ENCODE measurements at places on chromosomes 6 and 20.

- DNase-seq: no peak
These were observed 114.6 kb downstream of the RCAN2 start for GRCh38 chr6:46376562-46377061.

DNA sequence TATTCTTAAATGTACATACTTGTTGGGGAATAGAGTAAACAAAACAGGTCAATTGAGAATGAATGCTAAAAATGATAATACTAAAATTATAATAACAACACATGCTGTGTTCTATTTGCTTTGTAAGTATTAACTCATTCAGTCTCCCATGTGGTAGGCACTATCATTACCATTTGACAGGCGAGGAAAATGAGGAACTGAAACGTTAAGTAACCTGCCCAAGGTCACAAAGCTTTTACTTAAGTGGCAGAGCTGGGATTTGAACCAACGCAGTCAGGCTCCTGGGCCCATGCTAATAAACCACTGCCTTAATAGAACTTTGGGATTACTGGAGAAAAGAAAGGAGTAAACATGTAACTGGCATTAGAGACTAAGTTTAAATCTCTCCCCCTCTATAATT is 3.8 kb downstream of the NSFL1C start:
- no peak for DNase-seq

DNA sequence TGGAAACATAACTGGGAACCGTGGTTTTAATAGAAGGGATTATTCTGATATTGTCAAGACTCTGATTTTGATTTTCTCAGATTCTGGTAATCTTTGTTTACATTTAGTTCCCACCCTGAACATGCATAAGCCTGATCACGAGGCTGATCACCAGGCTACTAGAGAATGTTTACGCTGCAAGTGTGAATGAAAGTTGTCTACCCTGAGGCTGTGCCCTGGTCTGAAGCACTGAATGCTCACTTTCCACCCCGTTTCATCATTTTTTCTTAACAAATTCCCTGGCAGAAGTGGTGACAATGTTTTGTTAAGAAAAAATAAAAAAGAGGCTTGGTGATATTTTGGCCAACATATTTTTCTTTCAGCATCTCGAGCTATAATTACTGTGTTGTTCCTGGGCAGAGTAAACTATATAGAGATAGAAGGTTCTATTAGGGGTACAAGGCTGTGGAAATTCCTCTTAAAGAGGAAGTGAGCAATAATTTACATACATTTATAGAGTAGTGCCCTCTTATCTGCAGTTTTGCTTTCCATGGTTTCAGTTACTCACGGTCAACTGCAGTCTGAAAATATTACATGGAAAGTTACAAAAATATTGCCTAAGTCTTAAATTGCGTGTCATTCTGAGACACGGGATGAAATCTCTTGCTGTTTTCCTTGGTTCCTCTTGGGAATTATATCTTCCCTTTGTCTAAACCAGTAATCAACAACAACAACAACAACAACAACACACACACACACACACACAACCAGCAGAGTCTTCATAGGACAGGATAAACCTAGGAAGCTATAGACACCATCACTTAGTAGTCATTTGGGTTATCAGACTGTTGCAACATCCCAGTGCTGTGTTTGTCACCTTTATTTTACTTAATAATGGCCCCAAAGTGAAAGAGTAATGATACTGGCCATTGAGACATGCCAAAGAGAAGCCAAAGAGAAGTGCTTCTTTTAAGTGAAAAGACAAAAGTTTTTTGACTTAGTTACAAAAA is 566.6 kb upstream of the CITED2 start:
- no peak for DNase-seq

DNA sequence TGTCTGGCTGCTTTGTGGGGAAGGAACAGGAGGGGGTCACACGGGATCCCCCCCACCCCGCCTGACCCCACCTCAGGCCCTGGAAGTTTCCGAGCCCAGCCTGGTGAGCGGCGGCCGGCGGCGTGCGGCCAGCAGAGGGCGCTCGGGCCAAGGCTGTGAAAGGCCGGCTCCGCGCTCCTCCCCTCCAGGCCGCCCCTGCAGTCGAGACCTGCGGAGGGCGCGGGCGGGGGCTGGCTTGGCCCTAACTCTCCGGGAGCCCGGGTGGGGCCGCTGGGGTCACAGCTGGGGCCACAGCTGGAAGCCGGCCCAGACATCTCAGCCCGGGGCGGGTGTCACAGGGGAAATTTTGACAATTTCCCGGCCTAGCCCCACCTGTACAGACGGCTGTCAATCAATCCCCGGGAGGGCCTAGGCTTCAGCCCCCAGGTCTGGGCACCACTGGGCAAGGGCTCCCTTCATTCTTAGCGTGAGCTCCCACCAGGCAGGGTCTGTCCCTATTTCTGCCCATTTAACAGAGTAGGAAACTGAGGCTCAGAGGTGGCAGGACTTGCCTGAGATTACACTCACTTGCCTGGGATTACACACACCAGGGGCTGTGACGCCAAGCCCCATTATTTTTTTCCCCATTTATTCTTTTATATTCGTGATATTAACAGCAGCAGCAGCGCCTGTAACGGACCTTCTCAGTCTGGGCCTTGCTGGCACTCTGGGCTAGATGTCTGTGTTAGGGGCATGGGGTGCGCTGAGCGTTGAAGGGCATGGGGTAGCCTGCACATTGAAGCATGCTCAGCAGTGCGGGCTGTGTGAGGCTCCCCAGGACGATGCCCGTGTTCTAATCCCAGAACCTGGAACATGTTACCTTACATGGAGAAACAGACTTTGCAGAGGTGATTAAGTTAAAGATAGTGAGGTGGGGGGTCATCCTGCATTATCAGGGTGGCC is 23.0 kb downstream of the ZBP1 start:
- DNase-seq: no peak

- no peak for DNase-seq
These were observed 28.0 kb downstream of the ASXL1 start for GRCh38 chr20:32386091-32386490.

- no peak for DNase-seq
These were observed 85.8 kb downstream of the CDKAL1 start for GRCh38 chr6:20620043-20620442.

GRCh38 chr6:134003542-134003951 is 48.9 kb downstream of the SLC2A12 start:
- DNase-seq: no peak

GRCh38 chr6:84329516-84329915 is 102.1 kb upstream of the CEP162 start:
- no peak for DNase-seq

- no peak for DNase-seq
These were observed 230.5 kb downstream of the ERMARD start for GRCh38 chr6:169981969-169982368.

DNA sequence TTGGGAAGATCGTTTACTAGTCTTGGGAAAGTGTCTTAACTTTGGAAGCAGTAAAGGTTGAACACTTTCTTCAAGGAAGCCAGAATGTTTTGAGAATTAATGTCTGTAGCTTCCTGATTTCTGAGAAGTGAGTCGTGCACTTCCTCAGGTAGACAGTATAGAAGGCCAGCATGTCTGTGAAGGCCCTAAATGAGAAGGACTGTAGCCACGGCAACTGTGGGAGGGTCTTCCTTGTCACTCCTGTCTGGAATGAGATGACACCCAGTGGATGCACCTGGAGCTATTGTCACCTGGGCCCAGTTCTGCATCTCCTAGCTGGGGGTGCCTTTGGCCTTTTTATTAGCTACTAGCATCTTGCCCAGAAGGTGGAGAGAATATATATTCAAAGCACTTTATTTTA is 8.8 kb downstream of the STX16 start:
- DNase-seq: no peak

DNA sequence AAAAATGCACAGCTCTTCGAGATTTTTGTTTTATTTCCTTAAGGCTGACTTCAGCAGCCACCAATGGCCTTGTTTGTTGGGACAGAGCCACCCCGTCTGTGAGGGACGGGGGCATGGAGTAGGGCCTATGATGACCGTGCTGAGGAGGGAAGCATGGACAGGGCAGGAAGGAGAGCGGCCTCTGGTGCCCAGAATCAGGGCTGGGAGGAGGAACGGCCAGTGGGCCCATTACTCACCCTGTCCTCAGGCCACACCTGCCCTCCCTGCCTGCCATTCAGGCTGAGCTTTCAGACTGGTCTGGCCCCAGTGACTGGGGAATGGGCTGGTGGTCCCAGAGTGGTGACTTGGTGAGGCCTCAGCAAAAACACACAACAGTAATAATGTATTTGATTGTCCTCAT is 104.4 kb downstream of the SMOC2 start:
- no peak for DNase-seq

DNA sequence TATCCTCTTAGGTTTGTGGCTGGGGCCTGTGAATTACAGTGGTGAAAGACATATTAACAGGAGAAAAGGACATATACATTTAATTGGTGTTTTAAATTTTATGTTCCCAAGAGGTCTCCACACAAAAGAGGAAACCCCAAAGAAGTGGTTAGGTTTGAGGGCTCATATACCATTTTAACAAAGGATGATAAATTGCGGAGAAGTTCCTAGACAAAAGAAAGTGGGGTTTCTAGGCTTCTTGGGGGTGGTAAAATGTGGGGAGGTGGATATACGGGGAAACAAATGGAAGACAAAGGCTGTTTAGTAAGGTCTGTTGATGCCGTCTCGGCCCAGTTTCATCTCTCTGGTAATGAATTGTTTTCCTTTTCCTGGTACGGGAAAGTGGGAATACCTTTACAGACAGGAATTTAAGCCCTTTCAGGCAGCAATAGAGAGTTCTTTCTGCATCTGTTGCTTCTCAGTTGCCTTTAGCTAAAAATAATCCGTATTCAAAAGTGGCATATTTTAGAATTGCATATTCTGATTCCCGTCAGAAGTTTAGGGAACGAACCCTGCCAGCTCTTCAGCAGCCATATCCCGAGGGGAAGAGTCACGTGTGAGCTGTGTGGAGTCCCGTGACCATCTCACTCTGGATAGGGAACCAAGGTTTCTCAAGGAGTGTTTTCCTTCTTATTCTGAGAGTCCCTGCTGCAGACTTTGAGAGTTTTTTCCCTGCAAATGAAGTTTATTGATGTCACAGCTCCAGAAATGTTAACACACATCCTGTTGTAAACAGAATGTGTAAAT is 104.4 kb downstream of the RPP40 start:
- no peak for DNase-seq

DNA sequence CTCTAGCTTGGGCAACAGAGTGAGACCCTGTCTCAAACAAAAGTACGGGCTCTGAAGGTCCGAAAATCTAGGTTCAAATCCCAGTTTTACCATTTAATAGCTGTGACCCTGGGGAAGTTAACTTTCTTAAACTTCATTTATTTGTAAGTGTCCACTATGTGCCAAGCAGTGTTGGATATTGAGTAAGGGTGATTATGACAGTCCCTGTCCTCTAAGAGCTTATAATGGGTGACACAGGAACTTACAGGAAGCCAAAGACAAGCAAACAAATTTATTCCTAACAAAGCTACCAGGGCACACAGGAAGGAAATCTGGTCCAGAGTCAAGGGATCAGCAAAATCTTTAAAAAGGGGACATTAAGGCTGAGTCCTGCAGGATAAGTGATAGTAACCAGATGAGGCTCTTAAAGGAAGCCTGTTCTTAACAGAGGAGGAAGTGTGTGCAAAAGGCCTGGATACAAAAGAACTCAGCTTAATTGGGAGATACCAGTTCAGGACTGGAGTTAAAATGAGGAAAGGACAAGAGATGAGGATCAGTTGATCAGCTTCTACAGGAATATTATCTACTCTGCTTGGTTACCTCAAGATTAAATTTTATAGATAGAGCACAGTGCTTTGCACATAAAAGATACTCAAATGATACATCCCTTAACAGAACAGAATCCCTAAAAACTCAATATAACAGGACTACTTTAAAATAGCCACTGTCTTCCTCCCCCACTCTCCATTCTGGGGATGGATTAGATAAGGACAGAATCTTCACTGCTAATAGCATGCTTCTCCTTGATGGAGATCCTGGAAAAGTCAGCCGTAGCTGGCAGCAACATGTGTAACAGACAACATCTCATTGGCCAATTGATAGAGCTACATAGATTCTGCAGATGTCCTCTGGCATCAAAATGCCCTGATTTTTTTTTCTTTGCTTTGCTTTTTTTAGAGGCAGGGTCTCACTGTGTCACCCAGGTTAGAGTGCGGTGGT is 6.1 kb downstream of the SNX3 start:
- DNase-seq: no peak

GRCh38 chr6:111013144-111013915 is 31.5 kb downstream of the RPF2 start:
- no peak for DNase-seq

GRCh38 chr6:108452711-108453195 is 108.0 kb upstream of the FOXO3 start:
- peak; percentile 16 for DNase-seq

GRCh38 chr20:44790638-44791393 is 19.5 kb downstream of the RIMS4 start:
- no peak for DNase-seq

DNA sequence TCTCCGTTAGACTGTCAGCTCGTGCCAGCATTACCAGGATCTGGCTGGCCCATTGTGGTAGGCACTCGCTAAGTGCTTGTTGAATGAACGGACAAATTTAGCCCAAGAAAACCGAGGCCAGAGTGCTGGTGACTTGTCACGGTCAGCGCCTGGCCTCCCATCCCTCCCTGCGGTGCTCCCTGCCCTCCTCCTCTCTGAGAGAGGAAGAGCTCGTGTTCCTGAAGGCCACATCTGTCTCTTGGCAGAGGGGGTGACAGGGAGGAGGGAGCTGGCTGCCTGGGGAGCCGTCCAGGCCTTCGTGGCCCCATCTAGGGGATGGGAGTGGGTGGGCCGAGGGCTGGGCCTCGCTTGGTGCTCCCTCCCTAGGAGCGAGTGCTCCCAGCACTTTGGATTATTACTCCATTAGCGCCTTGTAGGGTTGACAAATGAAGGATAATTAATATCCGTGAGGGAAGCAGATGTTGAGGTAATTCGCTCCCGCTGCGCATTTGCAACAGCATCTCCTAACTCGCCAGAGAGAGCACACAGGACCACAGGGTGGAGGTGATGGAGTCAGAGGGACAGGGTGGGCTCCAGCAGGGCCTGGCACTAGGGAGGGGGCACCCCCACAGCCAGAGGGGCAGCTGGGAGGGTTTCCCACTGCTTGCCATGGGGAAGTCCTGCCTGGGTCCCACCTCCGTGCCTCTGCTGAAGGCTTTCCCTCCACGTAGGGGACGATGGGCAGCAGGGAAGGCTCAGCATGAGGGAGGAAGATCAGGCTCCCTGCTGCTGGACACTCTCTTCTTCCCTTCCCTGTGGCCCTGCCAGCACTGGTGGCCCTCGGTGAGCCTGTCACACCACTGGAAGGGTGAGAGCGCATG is 37.0 kb downstream of the VSTM2L start:
- DNase-seq: no peak

- no peak for DNase-seq
These were observed 149.6 kb upstream of the SYNCRIP start for GRCh38 chr6:85792254-85792653.

- no peak for DNase-seq
These were observed 31.6 kb upstream of the MANEA start for GRCh38 chr6:95545686-95546085.

DNA sequence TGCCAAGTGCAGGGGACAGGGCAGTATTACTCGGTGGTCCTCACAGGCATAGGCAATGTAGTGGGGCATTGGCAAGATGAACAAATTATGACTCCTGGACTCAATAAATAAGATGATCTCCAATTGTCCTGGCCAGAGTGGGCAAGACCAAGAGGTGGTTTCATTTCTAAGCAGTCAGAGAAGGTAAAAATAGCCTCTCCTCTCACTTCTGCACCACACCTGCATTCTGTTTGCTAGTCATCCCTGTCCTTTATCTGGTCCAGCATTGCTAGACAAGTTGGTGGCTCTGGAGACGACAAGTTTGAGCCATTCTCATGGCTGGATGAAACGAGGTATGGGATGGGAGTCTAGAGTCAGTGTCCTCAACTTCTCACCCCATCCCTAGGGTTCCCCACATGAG is 83.0 kb downstream of the BANF2 start:
- DNase-seq: no peak

GRCh38 chr6:146997062-146997461 is 207.2 kb upstream of the STXBP5 start:
- DNase-seq: no peak

All from NT2/D1 (cell line).